ENCODE measurements at places on chromosomes 13 and 19.

GRCh38 chr13:73835138-73835721, 299.0 kb downstream of the KLF12 start:
- peak; percentile 48 for DNase-seq

GRCh38 chr13:98494769-98495168, 82.1 kb downstream of the STK24 start:
- no peak for DNase-seq

DNA sequence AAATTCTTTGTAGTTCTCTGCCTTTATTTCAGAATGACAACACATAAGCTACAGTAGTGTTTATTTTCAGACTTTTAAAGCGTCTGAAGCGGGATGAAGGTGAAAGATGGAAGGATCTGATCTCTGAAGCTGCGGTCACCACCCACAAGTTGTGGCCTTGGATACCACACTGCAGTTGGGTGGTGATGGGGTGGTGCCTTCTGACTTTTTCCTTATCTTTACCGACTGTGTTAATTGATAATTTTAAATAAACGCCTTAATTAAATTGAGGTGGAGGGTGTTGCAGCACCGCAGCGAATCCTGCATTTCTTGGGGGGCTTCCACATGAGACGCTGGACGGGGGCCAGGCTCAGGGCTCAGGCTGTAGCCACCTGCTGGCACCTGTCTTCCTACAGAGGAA, 1.3 kb downstream of the TFDP1 start:
- DNase-seq, result peak; percentile 31

GRCh38 chr19:41945135-41945766, 13.9 kb downstream of the RABAC1 start:
- peak; percentile 86 for DNase-seq

- DNase-seq, result no peak
Observed at GRCh38 chr13:106117640-106118039, 417.8 kb downstream of the EFNB2 start.

- no peak for DNase-seq
Observed at GRCh38 chr13:84946192-84946591, 853.0 kb downstream of the SLITRK6 start.
